Muscle of back (tissue), 13 donors: ENCODE measurements at places on chromosomes 2 and 18. TPM values are rescaled to one million over a fixed set of nuclear protein-coding genes. Genes with fewer than 3 reads are reported as not detected.

DNA sequence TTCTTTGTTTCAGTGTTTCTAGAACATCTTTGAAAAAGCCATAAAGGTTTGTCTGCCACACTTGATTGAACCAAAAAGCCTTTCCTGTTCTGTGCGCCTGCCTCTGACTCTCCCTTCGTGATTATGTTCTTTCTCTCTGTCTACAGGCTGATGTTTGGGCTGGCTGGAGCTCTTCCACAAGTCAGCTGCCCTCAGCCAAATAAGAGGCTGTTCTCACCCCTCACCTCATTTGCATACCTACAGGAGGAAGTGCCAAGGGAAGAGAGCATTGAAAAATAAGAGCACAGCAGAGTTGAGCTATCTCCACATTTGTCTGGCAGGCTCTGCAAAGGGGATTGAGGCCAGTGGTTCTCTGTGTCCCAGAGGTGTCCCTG, 15.8 kb downstream of the INPP5D start:
- no peak for DNase-seq

DNA sequence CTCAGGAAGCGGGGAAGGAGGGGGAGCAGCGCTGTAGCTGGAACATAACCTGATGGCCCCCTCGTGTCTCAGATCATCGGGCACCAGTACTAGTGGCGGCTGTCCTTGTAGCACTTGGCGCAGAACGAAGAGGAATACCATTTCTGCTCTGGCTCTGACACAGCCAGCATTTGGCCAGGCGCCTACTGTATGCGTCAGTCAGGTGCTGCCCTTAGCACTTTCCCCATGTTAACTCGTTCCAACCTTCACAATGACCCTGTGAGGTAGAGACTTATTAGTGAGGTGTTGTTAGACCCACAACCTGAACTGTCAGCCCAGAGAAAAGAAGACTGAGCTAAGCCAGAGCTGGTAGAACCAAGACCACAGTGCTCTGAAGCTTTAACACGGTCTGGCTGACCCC, 47.7 kb upstream of the EML6 start:
- no peak for DNase-seq

Gene CYP27C1
- 4.8 TPM for polyA plus RNA-seq

- DNase-seq: no peak
These were observed 19.0 kb downstream of the CLUL1 start for GRCh38 chr18:615773-616172.

- DNase-seq: no peak
These were observed 113.7 kb upstream of the MMADHC start for GRCh38 chr2:149701241-149701640.

- no peak for DNase-seq
These were observed 181.5 kb upstream of the ACVR2A start for GRCh38 chr2:147663153-147663961.

DNA sequence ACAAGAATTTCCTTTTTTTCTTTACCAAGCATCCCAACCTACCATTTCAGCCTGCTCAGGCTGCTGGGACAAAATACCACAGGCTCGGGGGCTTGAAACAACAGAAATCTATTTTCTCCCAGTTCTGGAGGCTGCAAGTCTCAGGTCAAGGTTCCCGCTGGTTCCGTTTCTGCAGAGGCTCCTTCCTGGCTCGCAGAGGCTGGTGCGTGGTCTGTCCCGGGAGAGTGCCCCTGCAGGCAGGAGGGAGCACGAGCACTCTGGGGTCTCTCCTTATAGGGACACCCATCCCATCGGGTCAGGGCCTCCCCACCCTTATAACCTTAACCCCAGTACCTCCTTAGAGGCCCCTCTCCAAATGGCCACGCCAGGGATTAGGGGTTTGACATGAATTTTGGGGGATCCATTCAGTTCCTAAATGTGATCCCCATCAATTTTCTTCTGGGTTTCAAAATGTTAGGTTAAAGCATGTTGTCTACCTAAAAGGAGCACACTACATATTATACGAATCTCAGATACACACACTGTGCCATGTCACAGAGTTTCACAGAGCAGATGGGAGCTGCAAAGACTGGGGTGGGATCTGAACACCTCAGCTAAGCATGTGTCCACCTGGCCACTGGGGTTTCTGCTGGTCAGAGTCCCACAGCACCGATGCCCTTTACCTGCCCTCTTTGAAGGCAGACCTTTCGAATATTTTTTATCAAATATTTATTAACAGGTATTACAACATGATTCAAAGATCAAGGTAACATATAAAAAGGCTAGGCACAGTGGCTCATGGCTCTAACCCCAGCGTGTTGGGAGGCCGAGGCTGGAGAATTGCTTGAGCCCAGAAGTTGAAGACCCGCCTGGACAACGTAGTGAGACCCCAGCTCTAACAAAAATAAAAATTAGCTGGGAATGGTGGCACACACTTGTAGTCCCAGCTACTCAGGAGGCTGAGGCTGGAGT, 17.6 kb upstream of the ADI1 start:
- no peak for DNase-seq

DNA sequence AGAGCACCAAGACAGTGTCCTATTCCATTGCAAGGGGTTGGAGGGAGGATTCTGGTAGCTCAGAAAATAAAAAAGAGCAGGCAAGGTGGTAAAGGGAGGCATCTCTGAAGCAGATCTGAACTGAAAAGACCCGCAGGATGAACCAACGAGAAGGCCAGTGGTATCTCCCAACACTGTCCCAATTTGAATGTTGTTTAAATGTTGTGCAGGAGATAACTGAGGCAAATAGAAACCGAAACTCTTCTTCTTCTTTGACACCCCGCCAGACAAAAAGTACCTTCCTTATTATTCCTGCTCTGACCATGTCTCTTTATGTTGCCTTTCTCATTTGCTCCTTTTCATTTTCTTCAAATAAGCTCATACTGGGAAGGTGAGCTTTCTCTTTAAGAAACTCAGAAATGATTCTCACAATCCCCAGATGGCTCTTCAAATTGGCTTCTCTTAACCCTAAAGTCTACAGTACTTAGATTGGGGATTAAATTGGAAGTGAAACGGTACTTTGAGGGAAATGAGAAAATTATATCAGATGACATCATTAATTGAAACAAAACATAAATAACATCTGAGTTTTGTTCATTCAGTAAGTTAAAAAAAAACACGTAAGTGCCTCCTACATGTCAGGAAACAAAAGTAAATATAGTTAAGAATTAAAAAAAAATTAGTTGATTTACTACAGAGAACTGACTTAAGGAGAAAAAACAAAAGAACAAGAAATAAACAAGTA, 143.6 kb downstream of the WDPCP start:
- no peak for DNase-seq
